ENCODE measurements at places on chromosomes 4 and X.

DNA sequence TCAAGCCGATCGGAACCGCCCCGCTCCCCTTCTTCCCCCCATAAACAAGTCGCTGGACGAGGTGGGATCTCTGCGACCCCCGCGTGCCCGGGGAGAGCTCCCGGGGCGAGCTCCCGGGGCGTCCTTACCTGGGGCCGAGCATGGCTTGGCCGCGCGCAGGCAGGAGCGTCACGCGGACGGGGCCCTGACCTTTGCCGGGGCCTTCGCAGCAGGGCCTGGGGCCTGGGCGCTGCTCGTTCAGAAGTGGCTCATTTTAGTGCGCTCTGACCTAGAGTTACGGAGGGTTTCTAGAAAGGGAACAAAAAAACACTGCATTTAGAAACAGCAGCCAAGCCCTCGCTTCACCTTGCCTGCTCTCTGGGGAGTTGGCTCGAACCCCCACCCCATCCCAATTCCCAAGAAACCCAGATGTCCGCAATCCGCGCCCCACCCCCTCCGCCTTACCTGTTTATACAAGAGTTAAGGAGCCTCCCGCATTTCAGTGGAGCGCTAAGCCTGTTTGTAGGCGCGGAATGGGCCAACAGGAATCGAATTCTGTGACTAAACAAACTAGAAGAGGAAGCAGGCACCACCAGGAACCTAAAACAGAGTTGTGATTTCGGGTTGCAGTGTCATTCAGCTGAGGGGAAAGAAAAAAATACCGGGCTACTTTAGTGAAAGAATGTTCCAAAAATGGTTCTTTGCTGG lies 814 bp upstream of the RBM47 start:
- DNase-seq = peak; percentile 36

DNA sequence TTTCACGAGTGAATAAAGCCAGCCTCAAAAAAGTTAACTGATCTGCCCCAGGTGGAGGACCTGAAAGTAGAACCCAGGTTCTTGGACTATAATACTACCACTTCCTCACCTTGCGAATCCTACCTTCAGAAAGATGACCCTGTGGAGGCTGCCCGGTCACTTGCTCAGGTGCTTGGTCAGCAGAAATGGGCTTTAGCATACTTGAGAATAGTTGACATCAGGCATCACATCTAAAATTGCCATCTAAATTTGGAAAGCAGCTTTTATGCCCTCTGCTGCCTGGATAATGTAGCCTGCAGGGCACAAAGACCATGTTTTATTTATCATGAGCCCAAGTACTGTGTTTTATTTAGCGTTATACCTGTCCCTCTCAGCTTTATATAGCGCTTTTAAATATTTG lies 3.0 kb downstream of the BCLAF3 start:
- no peak for DNase-seq

GRCh38 chrX:123685232-123685631 lies 47.6 kb downstream of the THOC2 start:
- DNase-seq = no peak

DNA sequence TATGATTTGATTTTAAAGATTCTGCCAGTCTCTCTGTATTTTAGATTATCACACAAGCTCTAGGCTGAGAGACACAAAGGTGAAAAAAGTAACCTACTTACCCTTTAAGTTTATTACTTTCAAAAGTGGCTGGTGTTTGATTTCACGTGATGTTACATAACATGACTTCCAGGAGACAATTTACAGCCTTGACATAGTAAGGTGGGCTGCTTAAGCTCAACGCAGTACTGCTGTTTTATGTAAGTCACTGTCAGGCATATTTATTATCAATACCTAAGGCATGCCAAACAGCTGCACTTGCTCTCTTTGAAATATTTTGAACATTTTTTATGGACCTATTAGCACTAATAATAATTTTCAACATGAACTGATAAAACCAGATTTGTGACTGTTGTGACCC lies 451.5 kb upstream of the FAM241A start:
- no peak for DNase-seq

- no peak for DNase-seq
Observed at GRCh38 chr4:185566425-185566824, 31.1 kb upstream of the PDLIM3 start.

- peak; percentile 73 for DNase-seq
Observed at GRCh38 chr4:67198727-67199126, 346.6 kb downstream of the CENPC start.

DNA sequence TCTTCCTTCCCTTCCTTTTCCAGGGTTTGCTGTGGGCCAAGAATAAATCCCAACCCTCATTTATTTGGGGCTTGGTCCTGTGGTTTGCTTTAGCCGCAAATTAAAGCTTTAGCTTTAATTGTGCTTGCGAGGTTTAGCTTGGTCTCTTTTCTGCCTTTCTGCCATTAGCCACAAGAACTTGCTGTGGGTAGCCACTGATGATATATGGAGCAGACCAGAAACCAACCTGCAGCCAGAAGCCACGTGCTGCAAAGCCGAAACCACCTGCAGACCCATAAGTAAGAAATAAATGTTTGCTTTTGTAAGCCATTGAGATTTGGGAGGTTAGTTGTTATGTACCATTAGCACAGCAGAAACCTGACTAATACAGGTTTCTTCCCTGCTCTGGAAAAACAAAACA lies 89.8 kb upstream of the S100G start:
- DNase-seq = no peak

DNA sequence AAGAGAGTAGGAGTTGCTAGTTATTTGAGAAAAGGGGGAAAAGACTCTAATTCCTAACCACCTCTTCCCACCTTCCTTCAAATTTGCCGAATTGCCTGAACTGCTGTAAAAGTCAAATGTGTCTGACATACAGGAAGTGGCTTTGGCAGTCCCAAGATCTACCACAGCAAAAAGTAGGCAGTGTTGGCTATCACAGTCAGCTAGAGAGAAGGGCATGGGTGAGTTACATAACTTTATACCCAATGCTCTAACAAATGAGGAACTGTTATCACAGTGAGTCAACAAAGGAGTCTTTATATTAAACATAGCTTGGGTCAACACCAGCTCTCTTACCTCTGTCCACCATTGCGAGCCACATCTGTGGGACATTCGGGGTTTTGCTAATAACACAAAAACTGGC lies 2.4 kb upstream of the MBNL3 start:
- no peak for DNase-seq

DNA sequence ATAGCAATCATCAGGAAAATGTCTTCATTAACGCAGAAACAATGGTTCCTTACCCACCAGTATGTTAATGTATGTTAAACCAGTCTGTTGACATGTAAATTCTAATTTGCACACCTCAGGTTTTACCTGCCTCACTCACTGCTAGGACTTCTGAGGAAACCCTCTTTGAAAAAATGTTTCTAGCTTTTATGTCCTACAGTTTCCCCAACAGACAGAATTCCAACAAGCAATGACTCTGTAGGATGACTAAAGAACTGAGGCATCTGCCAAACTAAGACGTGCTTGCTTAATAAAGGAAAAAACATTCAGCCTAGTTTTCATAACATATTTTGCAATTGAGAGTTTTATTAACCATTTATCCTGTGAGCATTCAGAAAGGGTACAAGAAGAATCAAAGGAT lies 20.6 kb upstream of the SOX3 start:
- no peak for DNase-seq

DNA sequence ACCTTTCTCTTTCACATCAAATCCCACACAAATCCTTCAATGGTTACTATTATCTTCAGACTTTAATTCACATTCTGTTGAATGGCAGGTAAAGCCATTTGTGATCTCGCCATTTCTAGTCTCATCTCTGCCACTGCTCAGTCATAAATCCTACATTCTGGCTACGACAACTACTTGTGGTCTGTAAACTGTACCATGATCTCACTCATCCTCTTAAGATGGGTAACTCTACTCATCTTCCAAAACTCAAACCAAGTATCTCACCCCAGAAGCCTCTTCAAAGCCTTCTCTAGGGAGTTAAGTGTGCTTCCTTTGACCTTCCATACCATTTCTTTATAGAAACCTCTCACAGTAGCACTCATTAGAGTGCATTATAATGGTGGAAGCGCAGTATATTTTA lies 101.8 kb downstream of the NEK1 start:
- no peak for DNase-seq

DNA sequence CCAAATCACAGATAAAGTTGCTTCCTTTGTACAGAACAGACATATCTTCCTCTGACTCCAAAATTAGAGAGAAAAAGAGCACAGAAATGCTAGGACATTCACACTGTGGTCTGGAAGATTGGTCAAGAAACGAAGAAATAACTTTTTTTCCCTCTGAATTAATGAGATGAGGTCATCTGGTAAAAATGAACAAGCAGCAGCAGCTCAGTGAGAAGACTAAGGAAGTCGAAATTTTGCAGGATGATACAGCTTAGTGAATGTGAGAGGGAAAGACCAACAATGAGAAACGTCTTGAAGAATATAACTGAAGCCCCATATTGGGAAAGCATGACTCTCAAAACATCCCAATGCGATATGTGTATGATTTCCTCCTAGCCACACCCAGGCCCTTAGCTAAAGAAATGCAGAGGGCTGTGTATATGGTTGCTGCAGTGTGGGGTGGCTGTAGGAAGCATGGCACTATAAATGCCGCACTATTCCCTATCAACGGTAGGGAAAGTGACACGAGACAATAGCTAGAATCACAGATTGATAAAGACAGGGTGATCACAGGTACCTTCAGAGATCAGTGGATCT lies 208.6 kb downstream of the VEGFC start:
- no peak for DNase-seq

- DNase-seq = no peak
Observed at GRCh38 chrX:116230130-116230898, 59.8 kb downstream of the AGTR2 start.

GRCh38 chr4:168562041-168562571 lies 65.3 kb downstream of the PALLD start:
- DNase-seq = peak; percentile 55

GRCh38 chr4:38128478-38129459 lies 168.6 kb downstream of the PTTG2 start:
- DNase-seq = no peak

GRCh38 chr4:48635310-48635709 lies 144.8 kb downstream of the FRYL start:
- no peak for DNase-seq

GRCh38 chrX:153065389-153065788 lies 6.9 kb upstream of the PNMA6A start:
- DNase-seq = no peak

DNA sequence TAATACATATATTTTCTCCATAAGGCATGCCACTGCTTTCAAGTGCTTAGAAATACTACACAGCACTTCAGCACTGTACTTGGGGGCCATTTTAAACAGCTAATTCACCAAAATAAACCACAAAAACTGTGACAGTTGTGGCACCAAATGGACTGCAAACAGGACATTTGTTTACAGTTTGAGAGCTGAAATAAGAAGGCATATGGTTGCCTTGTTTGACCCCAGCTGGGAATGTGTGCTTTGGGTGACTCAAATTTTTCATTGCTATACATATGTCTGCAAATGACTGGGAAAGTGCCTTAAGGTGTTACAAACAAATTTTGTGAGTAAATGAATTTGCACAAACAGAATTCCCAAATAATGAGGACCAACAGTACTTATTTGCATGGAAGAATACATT lies 124.2 kb downstream of the BANK1 start:
- no peak for DNase-seq

DNA sequence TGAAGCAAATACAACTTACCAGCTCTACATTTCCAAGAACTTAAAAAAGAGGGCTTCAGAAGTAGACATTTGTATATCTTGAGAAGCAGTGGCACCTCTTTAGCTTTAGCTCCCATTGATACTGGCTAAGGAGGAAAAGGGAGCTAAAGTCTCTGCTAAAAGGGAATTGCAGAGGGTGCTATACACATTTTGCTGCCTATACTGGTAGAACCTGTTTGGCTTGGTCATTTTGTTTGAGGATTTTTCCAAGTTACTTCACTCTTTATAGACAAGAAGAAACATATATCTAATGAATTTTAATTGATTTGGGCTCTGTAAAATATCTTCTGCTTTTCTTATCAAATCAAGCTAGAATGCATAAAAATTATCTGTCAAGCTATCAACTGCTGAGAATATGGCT lies 11.8 kb downstream of the PAPSS1 start:
- DNase-seq = no peak

DNA sequence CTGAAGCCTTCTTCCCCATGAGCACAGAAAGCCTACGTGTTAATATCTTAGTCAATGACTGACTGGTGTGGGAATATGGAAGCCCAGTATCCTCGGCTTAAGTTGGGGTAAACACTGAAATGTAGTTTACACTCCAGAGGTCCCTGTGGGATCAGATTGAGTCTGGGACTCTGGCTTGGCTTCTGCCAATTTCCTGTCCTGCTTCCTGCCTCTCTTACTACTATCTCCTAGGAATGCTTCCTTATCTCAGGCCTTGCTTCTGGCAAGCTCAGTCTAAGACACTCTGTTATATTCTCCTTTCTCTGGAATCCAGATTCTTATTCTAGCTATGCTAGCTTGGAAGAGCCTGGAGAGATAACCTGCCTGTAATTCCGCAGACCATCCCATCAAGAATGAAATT lies 174.0 kb upstream of the LDB2 start:
- DNase-seq = no peak

DNA sequence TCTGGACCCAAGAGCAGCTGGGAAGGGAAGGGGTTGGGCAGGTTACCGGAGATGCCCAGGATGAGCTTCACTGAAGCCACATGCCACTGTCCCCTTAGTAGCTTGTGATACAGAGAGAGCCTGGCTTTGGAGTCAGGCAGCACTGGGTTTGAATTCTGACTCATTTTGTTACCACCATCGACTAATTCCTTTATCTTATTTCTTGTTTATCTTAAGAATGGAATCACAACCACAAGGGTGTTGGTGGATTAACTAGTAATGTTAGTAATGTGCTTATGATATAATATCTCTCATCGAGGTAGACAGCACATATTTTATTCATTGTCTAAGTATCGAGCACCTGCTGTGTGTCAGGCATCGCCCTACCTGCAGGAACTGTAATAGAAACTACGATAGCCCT lies 17.7 kb upstream of the STX18 start:
- DNase-seq = no peak

DNA sequence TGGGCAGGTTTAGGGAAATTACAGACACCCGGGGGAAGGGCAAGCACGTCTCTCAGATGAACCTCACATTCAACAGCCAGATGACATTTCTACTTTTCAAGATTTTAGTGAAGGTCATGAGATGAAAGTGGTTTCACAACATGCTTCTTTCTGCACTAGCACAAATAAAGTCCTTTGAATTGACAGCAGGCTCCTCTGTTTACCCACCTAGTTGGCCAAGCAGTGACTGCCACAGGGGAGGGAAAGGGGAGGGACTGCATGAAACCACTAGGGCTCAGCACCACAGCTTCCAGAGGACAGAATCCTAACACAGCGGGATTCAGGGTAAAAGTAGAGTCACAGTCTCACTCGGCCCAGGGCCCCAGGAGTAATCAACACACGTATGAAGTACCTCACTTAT lies 6.2 kb downstream of the RAB40A start:
- DNase-seq = no peak
